ENCODE measurements at places on chromosomes 16 and 17.

DNA sequence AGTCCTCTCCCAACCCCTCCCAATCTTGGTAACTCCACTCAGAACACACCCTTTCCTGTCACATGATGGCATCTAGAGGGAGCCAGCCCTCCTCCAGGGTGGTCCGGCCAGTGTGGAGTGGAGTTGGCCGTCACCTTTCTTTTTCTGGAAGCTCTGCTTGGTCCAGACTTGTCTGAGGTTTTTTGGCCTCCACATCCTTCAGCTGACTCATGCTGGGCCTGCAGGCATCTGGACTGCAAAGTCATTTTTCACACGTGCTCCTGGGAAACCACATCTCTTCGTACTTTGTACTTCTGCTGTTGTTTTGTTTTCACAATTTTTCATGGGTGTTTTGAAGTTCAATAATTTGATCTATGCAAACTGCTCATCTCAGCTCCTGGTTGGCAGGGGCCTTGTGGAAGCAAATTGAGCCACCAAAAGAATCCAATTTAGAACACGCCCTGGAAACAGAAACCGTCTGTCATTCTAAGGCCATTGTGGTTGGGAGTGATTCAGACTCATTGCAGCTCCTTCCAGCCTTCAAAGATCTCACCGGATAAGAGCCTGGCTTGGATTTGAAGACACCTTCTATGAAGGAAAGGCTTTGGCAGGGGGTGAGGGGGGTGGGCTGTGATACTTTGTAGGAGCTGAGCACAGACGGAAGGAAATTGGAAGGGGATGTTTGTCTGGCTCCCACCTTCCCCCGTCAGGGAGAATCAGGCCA is 42.4 kb upstream of the NF1 start:
- DNase-seq: no peak

GRCh38 chr16:78677181-78677731 is 577.8 kb downstream of the WWOX start:
- no peak for DNase-seq

GRCh38 chr17:39051001-39051585 is 83.9 kb upstream of the FBXO47 start:
- DNase-seq: no peak

GRCh38 chr17:47812146-47812920 is 9.3 kb downstream of the OSBPL7 start:
- no peak for DNase-seq

DNA sequence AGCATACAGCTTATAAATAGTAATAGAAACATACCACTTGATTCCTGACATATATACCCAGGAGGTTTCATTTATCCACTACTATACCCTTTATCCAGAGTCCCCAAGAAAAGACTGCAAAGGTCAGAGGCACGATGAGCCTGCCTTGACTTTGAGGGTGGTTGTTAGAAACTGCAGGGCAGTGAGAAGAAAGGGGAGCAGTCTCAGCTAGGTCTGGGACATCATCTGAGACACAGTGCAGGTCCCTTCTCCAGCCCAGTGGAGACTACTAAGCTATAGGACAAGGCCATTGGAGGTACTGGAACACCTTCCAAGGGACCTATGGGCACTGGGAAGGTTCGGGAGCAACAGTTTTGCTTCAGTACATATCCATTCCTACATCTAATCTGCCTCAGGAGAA is 20.2 kb upstream of the TEKT3 start:
- DNase-seq: no peak

- DNase-seq: no peak
Observed at GRCh38 chr17:16931318-16932060, 40.4 kb downstream of the TNFRSF13B start.

DNA sequence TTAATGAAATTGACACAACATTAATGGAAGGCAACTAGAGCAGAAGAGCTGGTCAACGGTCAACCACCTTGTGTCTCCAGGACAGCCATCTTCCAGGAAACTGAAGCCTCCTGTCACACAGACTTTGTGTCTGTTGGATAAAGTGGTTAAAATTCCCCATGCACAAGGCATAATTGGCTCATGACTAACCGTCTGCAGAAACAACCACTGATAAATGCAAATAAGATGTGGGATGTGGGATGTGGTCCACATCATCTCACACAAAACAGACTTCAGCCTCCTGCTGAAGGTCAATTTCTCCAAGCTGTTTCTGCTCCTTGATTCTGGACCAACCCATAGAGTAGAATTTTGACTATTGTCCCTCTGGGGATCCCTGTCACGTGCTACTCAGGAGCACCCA is 26.9 kb upstream of the XYLT1 start:
- DNase-seq: no peak

- no peak for DNase-seq
Observed at GRCh38 chr16:15038689-15039088, 17.2 kb downstream of the NTAN1 start.

DNA sequence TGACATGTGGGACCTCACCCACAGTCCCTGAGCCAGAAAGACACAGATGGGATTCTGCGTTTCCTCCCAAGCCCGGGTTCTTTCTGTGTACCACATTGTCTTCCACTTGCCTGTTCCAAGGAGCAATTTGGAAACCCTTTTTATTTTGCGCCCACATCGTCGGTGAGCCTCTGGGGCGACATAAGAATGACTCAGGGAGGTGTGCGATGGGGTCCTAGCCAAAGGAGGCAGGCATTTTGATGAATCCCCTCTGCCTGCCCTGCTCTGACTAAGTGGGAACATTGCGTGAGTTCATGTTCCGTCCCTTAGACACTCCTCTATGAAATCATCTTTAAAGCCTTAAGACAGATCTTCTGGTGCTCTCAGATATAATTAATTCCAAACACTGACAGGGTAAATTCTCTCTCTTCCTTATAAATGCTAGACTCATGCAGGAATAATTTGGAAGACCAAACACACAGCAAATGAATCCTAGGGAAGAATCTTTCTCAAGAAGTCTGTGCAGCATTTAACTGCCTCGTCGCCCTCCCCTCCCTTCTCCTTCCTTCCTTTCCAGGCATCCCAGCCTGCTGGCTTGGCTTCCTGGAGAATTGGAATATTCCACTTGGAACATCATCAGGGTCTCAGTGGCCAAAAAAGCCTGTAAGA is 52.7 kb upstream of the FOXF1 start:
- no peak for DNase-seq

DNA sequence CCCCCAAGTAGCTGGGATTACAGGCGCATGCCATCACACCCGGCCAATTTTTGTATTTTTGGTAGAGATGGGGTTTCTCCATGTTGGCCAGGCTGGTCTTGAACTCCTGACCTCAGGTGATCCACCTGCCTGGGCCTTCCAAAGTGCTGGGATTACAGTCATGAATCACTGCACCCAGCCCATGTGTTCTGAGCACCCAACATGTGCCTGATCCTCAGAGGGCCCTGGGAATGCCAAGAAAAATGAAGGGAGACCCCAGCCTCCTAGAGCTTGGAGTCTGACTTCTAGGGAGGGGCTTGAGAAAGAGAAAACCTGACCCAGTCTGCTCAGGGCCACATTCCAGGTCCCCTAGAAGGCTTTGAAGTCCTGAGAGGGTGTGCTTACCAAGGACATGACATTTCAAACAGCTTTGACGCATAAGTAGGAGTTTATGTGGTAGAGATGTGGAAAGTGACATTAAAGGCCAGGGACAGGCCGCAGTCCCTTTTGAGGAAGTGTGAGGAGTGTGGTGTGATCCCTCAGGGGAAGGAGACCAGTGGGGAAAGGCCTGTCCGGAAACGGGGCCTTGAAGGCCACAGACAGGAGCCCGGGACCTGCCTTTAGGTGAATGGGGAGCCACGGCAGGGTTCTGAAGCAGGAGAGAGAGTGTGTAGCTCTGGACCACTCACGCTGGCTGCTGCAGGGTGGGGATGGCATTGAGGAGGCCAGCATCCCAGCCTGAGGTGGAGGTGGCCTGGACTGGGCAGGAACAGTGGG is 1.1 kb upstream of the CCL22 start:
- no peak for DNase-seq

DNA sequence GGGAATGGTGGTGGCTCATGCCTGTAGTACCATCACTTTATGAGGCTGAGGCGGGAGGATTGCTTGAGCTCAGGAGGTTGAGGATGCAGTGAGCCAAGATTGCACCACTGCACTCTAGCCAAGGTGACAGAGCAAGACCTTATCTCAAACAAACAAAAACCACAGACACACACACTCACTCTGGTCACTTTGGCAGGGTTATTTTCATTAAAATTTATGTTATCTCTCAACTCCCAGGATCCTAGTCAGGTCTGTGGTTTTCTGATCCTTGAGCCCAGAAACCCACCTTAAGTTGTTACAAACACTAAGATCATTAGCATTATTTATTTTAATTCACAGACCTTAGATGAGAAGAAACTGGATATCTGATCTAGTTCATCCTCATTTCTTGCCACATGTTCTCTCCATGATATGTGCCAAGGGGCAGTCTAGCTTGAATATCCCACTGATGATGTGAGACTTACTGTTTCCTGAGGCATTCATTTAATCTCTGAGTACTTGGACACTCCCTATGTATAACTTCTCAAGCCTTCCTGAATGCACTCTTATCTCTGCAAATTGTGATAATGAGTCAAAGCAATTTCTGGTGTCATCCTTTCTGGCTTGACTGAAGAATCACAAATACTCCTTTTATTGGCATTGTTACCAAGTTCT is 9.6 kb downstream of the ABHD15 start:
- DNase-seq: no peak

DNA sequence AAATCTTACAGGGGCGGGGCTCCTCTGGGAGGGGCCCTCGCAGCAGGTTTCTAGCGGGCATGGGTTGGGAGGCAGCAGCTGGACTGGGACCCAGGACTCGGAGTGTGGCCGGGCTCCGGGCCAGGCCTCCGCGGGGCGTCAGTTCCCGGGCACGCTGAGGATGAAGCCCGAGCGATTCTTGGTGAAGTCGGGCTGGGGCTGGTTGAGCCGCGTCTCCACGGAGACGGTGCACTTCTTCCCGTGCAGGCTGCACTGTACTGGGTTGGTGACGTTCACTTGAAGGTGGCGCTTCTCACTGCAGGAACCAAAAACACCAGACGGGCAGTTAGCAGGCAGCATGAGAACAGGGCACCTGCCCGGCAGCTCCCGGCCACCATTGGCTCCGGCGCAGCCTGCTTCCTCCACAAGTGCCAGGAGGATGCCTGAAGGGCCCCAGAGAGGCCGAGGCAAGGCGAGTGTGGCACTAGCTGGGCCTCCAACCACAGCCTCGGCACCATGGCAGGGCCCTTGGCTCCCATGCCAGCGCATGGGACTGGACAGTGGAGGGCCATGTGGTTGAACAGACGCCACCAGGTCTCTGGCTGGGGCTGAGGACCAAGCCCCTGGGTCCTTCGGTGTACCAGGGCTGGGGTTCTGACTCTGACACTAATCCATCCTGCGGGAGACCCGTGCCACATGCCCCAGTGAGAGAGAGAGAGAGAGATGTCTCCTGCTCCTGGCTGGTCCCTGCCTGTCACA is 8.0 kb downstream of the CDK5R1 start:
- no peak for DNase-seq

DNA sequence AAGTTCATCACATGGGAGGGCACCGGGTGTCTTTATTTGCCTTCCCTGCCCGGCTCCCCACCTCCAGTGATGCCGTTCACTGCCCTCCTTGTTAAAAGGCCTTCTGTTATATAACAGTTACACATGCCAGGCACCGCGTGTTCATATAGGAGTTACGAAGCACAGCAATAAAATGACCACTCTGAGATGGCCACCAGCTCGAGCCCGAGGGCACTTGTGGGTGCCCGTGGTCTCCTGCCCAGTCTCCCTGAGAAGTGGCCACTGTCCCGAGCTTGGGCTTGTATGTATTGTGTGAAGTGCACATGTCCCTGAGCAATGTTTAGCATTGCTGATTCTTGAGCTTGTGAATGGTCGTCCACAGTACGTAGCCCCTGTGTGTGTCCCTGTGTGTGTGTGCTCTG is 355.6 kb downstream of the SEC14L1 start:
- DNase-seq: no peak

GRCh38 chr17:50918933-50919296 is 52.8 kb upstream of the TOB1 start:
- DNase-seq: peak; percentile 38

- DNase-seq: no peak
Observed at GRCh38 chr17:29582772-29583171, 6.7 kb downstream of the GIT1 start.

DNA sequence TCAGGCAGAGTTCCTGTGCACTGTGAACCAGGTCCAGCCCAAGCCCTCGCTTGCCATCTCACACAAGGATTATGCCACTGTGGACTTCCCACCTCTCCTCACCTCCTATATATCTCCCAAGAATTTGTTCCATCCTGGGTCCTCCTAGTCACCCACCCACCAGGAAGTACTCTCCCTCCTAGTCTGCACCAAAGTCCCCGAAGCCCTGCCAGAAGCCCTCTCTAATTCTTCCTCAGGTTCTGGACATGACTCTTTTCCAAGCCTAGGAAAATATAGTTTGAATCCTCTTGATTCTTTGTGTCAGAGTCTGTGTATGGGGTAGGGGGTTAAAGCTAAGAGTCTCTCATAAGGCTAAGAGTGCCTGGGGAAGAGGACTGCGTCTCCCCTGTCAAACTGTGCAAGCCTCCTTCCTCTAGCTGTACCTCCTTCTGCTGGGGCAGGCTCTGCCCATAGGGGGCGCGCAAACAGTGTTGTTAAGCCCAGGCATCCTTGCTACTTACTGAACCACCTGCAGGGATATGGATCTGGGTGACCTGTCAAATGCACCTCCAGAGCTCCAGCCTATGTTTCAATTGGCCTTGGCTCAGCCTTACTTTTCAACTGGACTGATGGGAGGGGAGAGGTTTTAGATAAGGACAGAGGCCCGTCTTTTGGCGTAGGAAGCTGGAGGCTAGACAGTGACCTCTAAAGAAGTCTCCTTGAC is 16.6 kb upstream of the DLX4 start:
- DNase-seq: peak; percentile 61

DNA sequence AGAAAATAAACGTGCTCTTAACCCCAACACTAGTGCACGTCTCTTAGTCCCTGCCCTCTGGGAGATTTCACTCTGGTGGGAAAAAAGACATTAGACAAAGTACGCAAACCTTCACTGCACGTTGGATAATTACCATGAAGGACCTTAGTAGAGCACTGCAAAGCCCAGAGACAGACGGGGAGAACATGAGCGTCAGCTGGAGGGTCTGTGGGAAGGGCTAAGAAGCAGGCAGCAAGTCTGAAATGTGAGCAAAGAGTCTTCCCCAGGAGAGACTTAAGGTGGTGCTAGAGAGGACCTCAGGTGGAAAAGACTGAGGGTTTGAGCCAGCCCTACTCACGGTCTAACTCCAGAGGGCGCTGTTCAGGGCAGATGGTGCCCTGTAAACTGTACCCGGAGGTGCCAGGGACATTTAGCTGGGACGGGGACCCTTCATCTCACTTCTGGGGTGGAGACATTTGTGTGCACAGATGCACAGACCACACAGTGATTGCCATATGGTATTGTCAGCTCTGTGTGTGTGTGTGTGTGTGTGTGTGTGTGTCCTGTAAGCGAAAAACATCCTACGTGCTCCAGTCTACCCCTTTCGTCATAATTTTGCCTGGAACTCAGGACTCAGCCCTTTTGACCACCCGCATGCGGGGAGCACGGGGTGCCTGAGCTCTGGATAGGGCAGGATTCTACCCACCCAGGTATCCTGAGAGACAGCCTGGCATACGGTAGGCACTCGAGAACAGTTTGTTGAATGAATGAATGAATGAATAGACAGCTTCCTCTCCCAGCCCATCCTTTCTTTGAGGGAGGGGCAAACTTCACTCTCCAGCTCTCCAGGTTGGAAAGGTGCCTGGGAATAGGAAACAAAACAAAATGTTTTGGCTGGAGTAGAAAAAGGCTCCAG is 10.1 kb upstream of the STAC2 start:
- DNase-seq: no peak

GRCh38 chr16:82016964-82017363 is 5.7 kb upstream of the SDR42E1 start:
- no peak for DNase-seq

GRCh38 chr16:11240636-11241473 is 15.1 kb downstream of the SOCS1 start:
- no peak for DNase-seq

GRCh38 chr16:82675300-82675699 is 48.5 kb downstream of the CDH13 start:
- no peak for DNase-seq
